ENCODE measurements at places on chromosomes 6 and 20. TPM values are rescaled to one million over a fixed set of nuclear protein-coding genes. Genes with fewer than 3 reads are reported as not detected.

GRCh38 chr20:11041396-11041795 is 367.6 kb upstream of the JAG1 start:
- H3K27ac ChIP-seq = no peak overlapping the region
- no peak for DNase-seq
- no peaks in the 10 kb centered on the region for H3K4me1 ChIP-seq
- H3K27me3 ChIP-seq = no peaks in the 10 kb centered on the region
- H3K4me3 ChIP-seq = no peak overlapping the region

Gene MAP7
- 0.78 TPM for total RNA-seq

GRCh38 chr6:154615483-154616025 is 105.1 kb upstream of the CNKSR3 start:
- H3K27me3 ChIP-seq = peaks cover 6% of the 10 kb centered on the region
- no peak overlapping the region for H3K27ac ChIP-seq
- peaks cover 11% of the 10 kb centered on the region for H3K4me1 ChIP-seq

Gene MYB
- 36.6 TPM for total RNA-seq

DNA sequence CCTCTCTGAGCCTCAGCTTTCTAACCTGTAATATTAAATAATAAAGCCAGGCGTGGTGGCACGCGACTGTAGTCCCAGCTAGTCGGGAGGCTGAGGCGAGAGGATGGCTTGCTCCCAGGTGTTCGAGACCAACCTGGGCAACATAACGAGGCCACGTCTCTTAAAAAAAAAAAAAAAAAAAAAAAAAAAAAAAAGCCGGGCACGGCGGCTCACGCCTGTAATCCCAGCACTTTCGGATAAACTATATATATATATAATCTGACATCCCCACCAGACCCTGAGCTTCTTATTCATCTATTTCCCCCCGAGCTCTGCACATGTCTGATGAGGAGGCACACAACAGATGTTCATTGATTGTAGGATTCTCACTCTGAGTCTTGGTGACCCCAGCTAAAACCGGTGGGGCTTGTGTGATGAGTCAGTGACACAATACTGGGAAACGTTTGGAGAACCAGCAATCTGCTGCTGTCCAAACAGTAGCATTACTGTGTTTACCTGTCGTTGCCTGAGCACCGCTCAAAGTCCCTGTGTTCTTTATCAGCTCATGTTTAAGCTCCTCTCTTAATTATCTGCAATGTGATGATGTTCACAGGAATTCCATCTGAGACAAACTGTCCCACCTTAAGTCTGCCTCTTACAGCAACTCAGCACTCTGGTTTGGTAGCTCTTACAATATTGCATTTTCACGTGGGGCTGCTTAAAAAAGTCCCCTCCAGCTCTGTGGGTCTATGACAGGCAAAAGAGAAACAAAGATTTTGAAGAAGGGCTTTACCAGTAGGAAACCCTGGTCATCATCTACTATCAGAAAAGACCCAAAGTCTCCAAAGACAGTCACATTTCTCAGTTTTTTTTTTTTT is 1.0 kb upstream of the SPATA2 start:
- H3K27ac ChIP-seq = peak overlapping the region; percentile 100
- peak; percentile 19 for DNase-seq
- H3K27me3 ChIP-seq = no peaks in the 10 kb centered on the region

DNA sequence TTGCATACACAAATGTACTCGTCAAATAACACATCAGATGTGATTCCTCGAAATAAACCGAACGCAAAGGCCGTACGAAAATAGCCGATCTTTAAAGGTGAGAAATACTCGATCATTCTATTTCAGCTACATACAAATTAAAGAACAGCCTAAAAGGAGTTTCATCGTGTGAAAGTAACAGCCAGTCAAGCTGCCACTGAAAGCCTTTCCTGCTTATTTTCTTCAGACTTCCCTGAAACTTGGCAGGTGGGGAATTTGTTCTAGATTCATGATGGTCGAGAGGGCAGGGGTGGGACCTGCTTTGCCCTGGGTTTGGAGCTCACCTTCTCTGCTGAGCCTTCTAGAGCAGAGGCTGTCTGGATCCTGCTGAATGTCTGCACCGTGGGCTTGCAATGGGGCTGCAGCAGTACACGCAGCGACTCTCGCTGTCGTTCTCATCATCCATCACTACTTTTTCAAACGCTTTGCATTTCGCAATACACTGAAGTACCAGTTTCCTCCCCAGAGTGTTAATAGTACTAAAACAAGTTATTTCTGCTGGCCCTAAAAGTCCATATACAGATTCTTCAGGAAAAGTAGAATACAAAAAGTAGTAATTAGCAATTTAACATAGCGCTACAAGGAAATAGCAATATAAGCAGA is 16.2 kb downstream of the FOXC1 start:
- DNase-seq = no peak
- peaks cover 87% of the 10 kb centered on the region for H3K27me3 ChIP-seq
- H3K27ac ChIP-seq = no peak overlapping the region

DNA sequence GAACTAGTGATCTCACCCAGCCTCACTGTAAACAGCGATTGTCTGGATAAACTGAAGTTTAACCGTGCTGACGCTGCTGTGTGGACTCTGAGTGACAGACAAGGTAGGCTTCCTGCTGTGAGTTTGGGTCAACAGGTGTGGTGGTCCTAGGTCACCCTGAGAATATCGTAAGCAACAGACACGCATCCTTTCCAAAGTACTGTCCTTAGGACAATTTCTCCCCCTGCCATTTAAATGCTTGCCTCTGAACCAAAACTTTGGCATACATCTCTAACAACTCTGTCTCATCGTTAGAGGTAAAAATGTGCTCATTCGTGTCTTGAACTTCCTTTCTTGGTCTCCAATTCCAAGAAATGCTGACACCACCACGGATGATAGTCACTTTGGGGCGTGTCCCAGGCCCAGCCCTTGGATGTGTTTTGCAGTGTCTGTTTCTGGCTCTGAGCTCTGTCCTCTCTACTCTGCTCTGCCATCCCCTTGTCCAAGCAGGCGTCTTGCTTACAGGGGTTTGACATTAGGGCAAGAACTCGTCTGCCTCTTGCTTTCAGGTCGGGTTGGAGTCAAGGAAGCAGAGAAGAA is 95.5 kb downstream of the EYA2 start:
- no peaks in the 10 kb centered on the region for H3K36me3 ChIP-seq
- peaks cover 46% of the 10 kb centered on the region for H3K27me3 ChIP-seq
- no peak overlapping the region for H3K4me3 ChIP-seq
- peak; percentile 52 for DNase-seq
- peaks cover 19% of the 10 kb centered on the region for H3K4me1 ChIP-seq

DNA sequence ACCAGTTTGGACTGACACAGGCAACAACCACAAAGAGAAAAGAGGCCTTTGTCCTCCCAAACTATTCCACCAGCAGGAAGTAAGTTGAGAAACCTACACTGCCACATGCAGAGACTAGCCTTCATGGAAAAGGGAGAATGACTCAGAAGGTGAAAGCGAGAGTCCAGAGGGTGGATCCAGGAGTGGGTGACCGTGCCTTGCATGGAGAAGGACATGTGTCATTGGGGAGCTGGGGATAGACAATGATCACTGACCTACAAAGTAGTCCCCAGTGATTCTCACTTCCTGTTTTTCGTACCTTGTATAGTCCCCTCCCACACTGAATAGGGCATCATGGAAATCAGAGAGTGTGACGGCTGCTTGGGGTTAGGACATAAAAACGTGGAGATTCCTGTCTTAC is 91.9 kb downstream of the MYLK4 start:
- no peak for DNase-seq
- H3K36me3 ChIP-seq = no peaks in the 10 kb centered on the region
- no peaks in the 10 kb centered on the region for H3K27me3 ChIP-seq
- peaks cover 10% of the 10 kb centered on the region for H3K4me1 ChIP-seq
- no peak overlapping the region for H3K27ac ChIP-seq

- no peaks in the 10 kb centered on the region for H3K36me3 ChIP-seq
- no peak for DNase-seq
- no peaks in the 10 kb centered on the region for H3K4me1 ChIP-seq
- H3K4me3 ChIP-seq = no peak overlapping the region
These were observed 15.4 kb upstream of the KIAA1755 start for GRCh38 chr20:38275815-38276550.

Gene PSORS1C2
- total RNA-seq = not detected

GRCh38 chr20:53891306-53891894 is 179.0 kb downstream of the BCAS1 start:
- H3K36me3 ChIP-seq = peaks cover 3% of the 10 kb centered on the region
- H3K27ac ChIP-seq = peak overlapping the region; percentile 75
- no peaks in the 10 kb centered on the region for H3K27me3 ChIP-seq
